BJ (cell line): ENCODE measurements at places on chromosomes 3 and 15.
A peak's percentile ranks its signal among the peaks of the same experiment; 100 is the strongest.

DNA sequence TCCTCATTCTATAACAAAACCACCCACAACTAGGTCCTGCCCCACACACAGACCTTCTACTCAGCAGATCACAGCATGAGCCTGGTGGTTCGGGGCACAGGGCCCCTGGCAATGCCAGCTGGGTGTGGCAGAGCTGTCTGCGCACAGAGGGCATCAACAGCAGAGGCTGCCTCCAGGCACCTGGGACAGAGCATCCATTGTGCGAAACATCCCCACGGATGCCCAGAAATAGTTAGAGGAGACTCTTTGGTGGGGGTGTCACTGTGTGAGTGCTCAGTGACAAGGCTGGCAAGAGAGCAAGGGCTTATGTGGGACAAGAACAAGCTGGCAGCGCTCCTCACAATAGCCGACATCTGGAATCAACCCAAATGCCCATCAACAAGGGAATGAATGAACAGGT lies 487.4 kb upstream of the PROK2 start:
- no peak for DNase-seq

DNA sequence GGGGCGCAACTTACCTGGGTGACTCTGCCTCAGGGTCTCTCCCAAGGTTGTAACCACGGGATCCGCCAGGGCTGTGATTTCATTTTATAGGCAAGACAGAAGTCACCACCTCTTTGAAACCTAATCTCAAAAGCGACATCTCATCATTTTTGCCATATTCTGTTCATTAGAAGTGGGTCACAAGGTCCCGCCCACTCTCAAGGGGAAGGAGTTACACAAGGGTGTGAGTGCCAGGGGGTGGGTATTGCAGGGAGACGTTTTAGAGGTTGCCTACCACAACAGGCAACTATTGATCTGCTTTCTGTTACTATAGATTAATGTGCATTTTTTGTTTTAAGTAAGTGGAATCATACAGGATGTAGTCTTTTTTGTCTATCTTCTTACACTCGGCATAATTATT lies 56.6 kb upstream of the ADPGK start:
- DNase-seq, result no peak

DNA sequence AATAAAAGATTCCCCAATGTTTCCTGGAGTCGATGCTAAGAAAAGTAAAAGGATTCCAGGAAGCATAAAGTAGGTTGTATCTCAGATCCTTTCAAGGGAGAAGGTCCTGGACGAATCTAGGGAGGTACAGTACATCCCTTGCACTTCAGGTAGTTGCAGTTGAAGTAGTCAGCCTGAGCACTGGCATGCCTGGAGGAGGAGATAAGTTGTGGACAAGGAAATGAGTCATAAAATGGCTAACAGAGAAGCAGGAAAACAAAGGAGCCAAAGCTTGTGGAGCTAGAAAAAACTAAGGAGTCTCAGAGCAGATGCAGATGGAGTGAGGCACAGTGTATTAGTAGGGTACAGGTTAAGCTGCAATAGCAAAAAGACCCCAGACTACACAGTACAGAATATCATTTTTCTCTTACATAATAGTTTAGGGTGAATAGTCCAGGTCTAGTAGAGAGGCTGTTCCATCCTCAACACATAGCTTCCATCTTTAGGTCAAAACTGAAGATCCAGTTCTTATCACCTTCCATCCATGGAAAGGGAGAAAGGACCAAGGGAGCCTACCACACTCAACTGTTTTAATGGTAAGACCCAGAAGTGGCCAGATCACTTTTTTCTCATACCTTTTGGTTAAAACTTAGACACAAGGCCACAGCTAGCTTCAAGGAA lies 41.3 kb downstream of the COL6A5 start:
- DNase-seq, result no peak

DNA sequence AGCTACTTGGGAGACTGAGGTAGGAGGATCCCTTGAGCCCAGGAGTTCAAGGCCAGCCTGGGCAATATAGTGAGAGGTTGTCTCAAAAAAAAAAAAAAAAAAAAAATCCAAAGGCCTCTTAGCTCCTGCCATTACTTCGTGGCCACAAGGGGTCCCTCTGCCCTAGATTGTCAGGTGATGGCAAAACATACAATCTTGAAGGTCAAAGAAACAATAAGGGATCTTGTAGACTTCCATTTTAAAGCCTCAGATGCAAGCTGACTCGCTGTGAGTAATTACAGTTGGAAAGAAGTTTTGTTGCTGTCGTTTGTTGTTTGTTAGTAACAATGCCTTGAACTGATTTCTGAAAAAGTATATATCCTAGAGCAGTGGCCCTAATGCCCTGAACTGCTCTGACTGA lies 55.9 kb upstream of the PLCL2 start:
- DNase-seq, result no peak

DNA sequence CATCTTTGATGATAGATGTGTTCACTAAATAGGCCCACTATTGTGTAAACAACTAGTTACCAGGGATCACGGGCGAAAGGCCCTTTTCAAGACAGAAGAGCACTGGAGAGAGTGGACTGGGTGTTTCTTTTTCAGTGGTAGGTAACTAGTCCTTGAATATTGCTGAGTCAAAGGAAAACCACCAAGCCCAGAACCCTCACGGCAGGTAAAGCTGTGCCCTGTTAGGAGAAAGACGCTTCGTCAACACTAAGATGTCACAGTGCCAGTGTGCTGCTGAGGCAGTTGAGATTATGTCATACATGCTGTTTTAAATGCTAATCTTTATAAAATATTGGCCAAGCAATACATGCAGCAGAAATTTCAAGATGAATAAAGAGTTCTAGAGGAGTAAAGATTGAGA lies 578.6 kb downstream of the PYDC2 start:
- no peak for DNase-seq

GRCh38 chr3:86982883-86983282 lies 8.1 kb downstream of the VGLL3 start:
- DNase-seq, result no peak

DNA sequence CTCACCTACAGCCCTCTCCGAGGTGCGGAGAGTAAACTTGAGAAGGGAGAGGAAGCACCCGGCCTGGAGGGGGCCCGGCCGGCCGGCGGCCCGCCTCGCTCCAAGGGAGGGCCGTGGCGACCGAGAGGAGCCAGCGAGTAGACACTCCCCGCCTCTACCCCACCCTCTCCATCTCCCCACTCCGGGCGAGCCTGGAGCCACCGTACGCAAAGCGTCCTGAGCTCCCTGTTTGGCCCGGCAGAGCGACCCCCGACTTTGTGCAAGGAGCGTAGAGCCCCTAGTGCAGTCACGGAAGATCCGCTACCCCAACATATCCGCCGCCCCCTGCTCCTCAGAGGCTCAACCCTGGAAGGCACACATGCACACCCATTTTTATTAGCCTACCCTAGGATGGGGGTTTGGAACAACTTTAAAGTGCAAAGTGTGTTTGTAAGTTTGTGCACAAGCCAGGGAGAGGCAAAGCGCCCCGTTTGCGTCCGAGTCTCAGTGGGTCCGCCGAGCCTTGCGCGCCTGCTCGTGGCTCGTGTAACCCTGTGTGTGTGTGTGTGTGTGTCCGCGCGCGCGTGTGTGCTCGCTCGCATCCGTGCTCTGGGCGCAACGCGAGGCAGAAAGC lies 508 bp upstream of the SMAD6 start:
- DNase-seq, result no peak

- DNase-seq, result peak; percentile 6
Observed at GRCh38 chr3:152595975-152596821, 238.7 kb upstream of the P2RY1 start.

DNA sequence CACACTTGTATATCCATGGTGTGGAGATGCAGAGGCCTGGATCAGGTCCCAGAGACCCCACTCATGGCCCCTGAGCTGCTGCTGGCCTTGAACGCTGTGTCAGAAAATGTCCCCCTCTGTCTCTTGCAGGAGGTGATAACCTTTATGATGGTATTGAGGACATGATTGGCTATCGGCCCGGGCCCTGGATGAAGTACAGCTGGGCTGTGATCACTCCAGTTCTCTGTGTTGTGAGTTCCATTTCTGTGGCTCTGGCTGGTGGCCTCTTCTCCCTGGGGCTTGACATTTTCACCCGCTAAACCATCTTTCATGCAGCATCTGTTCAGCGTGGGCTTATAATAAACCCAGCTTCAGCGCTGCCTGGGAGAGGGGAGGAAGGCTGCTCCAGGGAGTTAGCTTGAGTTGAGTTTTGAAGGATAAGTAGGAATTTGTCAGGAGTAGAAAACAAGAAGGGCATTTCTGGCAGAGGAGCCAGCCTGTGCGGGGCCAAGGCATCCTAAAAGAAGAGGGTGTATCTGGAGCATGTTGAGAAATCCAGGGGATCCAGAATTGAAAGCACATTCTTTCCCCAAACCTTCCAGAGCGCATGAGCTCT lies 61.1 kb downstream of the GRIP2 start:
- no peak for DNase-seq

- DNase-seq, result no peak
Observed at GRCh38 chr15:50107157-50107556, 11.9 kb downstream of the ATP8B4 start.

DNA sequence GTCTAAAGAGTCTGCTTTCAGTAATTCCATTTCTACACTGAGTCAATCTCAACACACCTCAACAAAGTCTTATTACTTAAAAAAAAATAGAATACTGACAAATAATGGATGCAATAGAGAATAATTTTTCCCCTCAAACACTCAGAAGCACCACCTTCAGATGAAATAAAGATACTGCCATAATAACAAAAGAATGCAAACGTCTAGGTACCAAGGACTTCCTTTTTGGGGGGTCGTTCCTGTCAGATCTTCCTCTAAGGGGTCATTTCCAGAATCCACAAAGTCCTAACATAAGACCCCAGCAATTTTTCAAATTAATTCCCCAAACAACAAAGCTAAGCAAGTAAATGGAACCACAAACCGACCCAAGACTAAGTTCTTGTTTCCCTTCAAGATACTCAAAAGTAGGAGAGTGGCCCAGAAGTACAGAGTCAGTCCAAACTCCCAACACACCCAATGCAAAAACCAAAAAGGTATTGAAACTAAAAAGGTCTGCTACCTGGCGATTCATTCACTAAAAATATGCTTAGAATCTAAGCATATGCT lies 1.3 kb downstream of the RYK start:
- no peak for DNase-seq

GRCh38 chr15:70046679-70047369 lies 50.9 kb downstream of the TLE3 start:
- no peak for DNase-seq

DNA sequence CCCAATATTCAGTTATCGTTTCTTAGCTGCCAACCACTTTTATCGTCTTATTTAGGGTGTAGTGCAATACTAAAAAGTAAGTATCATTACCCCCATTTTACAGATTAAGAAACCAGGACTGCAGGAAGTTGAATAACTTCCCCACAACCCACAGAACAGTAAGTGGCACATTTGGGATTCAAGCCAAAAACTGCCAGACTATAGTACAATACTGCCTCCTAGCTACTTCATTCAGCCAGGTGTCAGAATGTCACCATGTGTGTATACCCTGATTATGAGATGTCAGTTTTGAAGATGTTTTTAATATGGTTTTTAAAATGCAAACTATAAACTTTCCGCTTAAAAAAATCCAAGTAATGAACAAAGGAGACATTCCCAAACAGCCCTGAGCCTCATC lies 74.2 kb upstream of the PROK2 start:
- no peak for DNase-seq

GRCh38 chr15:33425142-33425541 lies 114.4 kb downstream of the RYR3 start:
- no peak for DNase-seq

- DNase-seq, result no peak
Observed at GRCh38 chr3:15040844-15041243, 24.3 kb downstream of the MRPS25 start.

- no peak for DNase-seq
Observed at GRCh38 chr3:128761392-128761791, 35.4 kb downstream of the RAB7A start.
